ENCODE measurements at places on chromosomes 3 and 15.
A peak's percentile ranks its signal among the peaks of the same experiment; 100 is the strongest.

DNA sequence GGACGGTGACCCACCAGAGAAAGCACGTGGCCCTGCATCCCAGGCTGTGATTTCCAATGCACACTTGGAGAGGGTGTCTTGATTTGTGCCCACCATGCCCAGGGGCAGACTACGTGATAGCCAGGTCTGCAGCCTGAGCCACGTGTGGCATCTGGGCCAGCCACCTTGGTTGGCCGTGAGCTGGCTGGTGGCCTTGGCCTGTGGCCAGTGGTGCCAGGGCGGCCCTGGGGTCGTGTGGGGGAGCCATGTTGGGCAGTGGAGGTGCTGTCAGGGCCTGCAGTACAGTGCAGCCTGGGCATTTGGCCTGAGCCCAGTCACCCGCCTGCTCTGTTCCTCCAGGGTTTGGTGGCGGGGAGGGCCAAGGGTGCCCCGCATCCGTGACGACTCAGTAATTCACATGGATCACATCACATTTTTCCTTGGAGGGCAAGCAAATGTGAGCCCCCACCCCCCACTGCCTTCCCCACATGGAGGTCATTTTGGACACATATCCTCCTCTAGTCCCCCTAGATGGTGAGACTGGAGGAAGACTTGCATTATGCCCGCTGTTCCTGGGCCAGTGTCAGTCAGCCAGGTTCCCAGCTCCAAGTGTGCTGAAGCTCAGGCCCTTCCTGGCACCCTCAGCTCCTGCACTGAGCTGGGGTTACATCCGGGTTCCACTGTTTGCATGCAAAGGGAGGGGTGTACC, 201.4 kb downstream of the UBE3A start:
- no peak for DNase-seq

GRCh38 chr15:58057559-58057958, 8.0 kb downstream of the ALDH1A2 start:
- DNase-seq = no peak

- no peak for DNase-seq
Observed at GRCh38 chr3:170128977-170129431, 52.5 kb downstream of the PHC3 start.

DNA sequence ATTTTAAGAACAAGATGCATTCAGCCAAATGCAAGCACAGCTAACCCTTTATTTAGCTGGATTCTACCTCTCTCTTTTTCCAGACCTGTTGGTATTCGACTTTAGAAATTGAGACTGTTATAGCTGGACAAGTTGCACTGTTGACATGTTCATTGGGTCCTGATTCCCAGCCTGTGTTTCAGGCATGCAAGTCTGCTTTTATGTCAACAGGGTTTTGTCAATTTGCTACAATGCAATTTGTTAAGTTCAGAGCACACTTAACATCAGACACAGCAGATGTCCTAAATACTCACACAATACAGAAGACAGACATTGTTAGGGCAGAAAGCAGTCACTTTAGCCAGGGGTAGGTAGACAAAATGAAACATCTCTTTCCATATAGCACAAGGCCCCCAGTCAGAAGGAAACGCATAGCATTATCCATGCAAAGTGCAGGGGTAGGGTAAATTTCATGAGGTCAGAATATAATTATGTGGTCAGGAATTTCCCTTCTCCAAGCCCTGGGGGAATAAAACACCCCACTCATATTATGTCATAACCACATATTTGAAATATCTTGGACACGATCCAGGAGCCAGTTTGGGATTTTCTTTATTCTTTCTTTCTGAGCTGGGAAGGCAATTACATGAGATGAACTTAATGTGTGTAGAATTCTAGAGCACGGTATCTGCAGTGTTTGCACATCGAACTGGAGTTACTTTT, 504.1 kb downstream of the NTRK3 start:
- no peak for DNase-seq

- DNase-seq = peak; percentile 17
Observed at GRCh38 chr15:76866716-76867321, 38.3 kb downstream of the SCAPER start.

- no peak for DNase-seq
Observed at GRCh38 chr3:42906848-42907183, 874 bp downstream of the ZNF662 start.

- no peak for DNase-seq
Observed at GRCh38 chr3:56688191-56688590, 5.1 kb upstream of the TASOR start.

DNA sequence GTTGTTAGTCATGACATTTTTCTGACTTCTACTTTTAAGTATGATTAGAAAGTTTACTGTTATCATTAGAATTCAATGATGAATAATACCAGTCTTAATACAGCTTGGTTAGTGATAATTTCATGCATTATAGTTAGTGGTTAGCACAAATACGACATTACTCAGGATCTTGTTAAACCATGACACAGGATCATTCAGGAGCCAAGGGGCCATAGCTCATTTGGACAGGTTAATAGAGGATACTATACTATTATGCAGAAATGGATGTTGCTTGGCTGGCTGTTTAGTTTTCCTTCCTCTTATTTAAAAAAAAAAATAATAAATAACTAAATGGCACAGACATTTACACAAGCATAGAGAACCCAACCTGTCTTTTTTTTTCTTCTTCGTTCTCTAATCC, 55.5 kb downstream of the NSUN3 start:
- DNase-seq = no peak

GRCh38 chr3:52810923-52811322, 16.3 kb downstream of the ITIH3 start:
- no peak for DNase-seq

DNA sequence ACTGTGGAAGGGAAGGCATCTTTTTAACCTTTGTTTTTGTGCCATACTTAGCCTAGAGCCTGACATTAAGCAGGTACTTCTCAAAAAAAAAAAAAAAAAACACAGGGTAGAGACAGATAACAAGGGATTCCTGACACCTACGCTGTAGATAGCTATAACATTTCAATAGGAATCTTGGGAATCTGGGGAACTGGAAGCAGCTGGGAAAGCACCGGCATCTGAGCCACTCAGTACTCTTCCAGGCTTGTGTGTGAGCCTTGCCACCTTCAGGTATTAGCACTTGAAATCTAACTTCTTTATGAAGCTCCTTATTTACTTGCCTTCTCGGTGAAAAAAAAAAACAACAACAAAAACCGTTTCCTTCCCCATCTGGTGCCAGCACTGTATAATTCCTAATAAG, 46.8 kb downstream of the PIK3CA start:
- DNase-seq = no peak

DNA sequence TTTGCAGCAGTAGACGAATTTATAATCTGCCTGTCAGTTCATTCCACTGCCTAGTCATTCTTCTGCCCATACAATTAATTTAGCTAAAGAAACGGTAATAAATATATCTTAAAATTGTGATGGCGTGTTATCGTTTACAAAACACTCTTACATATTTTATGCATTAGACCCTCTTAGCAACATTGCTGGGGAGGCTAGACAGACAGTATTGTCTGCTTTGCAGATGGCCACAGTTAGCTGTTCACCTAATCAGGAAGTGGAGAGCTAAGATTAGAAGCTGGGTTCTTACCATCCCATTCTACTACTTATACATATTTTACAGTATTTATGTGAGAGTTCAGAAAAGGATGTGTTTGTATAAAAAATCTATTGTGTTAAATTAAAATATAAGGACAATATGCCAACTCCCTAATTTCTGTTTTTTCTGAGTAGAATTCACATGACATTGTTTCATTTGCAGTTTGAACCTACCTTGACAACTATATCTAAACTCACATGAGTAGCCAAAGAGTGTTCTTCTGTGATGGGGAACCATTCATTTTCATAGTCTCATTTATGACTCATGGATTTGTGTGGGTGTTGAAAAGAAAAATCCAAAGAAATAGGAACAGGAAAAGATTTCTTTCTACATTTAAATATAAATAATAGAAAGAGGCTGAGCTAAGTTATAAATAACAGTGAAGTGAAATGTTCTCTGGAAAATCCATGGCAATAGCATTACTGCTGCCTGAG, 41.7 kb upstream of the C3orf80 start:
- DNase-seq = peak; percentile 3

DNA sequence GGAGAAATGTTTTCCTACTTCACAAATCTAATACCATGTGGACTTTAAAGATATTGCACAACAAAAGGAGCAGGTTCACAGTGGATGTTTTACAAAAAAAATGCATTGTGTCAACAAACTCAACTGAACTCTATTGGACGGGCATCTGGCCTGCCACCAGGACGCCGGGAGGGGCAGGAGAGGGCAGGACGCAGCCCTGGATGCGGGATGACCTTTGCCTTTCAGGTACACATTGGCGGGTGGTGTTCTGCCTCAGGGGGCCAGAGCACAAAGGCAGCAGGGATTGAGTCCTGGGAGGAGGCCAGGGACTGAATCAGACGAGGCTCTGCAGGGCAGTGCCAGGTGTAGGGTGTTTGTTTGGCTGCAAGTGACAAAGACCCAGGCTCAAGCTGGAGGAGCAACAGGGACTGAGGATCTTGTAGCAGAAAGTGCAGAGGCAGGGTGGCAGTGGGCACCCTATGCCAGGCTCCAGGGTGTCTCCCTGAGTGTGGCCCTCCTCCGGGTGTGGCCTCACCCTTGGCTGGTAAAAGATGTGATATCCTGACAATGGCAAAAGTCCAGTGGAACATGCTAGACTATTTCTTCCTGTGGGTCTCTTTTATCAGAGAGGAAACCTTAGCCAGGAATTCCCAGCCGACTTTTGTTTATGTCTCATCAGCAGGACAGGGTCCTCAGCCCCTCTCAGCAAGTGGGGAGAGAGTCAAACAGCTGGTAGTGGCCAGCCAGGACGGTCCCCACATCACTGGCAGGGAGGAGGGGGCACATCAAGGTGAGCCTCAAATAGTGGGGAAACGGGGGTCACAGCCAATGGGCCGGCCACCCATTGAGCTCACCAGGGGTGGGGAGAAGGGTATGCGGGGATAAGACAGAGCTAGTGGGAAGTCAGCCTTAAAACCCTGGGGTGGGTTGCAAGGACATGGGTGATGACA, 29.7 kb upstream of the KLF13 start:
- no peak for DNase-seq

DNA sequence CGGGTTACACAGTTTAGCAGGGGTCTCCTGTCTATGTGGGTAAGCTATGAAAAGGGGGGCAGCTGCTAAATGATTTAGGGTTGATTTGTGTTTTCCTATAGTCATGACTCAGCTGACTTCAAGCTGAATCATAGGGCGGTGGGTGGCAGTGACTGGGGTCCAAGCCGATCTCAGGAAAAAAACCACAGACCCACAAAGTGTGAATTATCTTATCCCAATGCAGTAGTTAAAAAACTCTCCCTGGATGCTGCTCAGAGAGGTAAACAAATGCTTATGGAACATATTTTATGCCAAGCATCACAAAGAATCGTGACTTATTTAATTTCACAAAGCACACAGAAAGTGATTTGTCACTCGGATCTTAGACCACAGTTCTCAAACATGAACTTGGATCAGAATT, 18.4 kb upstream of the TOPAZ1 start:
- DNase-seq = no peak

DNA sequence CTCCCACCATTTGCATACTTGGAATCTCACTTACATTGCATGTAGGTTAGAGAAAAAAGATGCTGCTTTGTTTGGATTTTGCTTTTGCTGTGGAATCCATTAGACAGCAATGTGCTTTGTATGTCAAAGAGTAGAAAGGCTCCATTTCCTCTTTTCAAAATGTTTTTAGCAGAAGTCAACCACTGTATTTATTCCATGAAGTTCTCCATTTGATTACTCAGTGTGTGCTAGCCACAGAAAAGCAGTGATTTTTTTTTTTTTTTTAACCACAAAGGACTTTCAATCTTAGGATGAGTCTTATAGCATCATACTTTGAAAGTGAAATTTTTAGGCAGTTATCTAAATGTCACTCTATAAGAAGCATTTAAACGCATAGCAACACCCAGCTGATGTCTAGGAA, 285.0 kb upstream of the ADAMTS9 start:
- DNase-seq = no peak

GRCh38 chr3:182491577-182491976, 301.7 kb upstream of the ATP11B start:
- DNase-seq = no peak

DNA sequence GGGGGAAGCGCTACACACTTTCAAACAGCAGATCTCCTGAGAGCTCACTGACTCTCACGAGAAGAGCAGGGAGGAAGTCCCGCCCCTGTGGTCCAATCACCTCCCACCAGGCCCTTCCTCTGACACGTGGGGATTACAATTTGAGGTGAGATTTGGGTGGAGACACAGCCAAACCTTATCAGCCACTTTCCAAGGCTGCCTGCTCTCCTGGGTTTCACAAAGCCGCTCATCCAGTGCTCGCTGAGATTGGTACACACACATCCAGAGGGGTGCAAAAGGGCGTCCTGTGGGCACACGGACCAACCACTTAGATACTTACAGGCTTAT, 23.1 kb downstream of the XXYLT1 start:
- DNase-seq = no peak

DNA sequence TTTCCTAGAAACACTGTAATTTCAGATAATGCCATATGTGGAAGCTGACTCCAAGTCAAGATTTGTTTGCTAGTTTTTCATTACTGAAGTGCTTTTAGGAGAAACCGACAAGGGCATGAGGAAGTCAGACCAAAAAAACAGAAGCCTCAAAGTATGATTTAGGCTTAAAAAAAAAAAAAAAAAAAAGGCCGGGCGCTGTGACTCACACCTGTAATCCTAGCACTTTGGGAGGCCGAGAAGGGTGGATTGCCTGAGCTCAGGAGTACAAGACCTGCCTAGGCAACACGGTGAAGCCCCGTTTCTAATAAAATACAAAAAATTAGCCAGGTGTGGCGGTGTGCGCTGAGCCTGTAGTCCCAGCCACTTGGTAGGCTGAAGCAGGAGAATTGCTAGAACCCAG, 11.6 kb downstream of the RPL15 start:
- no peak for DNase-seq

GRCh38 chr3:125232401-125232800, 19.9 kb upstream of the SLC12A8 start:
- DNase-seq = no peak

GRCh38 chr3:128001576-128001975, 50.7 kb upstream of the SEC61A1 start:
- DNase-seq = no peak

GRCh38 chr3:71146673-71147072, 436.9 kb downstream of the FOXP1 start:
- DNase-seq = no peak

- DNase-seq = no peak
Observed at GRCh38 chr3:139340784-139341183, 3.0 kb upstream of the MRPS22 start.

DNA sequence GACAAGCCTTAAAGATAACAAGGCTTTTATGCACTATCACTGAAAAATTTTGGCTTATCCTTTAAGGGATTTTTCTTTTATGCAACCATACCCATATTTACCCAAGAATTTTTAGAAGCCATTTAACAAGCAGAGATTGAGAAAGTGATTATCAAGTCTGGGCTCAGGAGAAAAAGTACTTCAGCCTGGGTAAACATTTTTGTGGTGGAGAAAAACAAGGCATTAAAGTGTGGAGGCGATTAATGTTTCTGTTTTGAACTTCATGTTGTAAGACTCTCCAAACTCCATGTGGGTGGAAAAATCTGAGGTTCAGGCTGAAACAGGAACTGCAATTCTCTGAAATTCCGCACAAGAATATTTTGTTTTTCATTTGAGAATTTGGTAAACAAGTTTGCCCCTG, 260.4 kb upstream of the KCNMB2 start:
- DNase-seq = no peak

- no peak for DNase-seq
Observed at GRCh38 chr3:98553021-98553563, 21.3 kb downstream of the GPR15 start.

All from putamen (tissue), 1 donor.